ENCODE measurements at places on chromosomes 2 and 18.

DNA sequence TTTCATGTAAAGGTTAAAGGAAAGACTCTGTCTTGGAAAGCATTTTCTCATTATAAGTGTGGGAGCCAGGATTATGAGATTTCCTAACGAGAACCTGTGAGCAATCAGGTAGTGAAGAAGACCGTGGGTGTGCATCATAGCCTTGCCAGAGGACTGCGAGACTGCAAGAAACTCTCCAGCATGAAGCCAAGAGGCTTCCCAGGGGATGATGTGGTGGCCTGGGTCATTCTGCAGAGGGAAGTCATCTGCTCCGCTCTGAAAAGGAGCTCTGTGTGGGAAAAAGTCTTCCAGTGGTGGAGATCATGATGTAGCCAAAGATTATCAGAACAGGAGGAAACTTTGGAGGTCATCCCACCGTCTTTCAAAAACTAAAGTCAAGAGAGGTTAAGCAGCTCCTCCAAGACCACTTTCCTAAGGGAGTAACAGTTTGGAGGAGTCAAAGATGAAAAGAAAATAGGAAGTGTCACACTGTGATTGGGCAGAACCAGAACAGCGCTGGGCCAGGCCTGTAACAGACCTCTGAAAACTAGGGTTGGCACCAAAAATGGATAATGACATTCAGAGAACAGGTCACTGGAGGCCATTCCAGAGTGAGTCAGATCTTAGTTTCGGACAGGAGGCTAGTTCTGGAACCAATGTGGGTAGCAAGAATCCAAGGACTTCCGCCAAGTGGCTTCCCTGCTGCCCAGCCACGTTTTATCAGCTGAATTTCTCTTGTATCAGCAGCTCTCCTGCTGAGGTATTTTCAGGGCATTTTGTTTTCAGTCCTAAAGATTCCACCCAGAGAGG lies 113.0 kb downstream of the LRATD1 start:
- DNase-seq = no peak

DNA sequence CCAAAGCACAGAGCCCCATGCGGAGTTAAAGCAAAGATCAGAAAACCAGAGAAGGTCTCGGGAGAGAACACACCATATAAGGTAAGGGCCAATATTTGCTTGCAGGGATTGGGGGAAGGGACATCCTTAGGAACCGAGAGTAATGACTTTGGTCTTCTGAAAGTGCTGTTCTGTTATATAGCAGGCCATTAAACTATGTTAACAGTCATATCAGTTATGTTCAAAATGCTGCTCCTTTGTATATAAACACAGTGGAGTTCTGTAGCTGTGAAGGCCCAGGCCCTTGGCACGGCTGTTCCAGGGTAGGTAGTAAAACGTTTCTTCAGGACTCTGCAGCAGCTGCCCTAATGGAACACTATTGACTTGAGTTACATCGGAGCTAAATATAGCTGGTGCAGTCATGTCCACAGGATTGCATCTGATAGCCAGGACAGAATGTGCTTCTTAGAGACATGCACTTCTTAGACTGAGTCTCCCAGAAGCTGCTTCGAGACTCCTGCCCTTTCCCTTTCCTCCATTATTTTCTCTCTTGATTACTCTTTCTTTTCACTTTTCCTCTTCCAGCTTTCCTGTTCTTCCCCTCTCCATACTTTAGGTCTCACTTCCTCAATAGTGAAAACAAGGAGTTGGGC lies 122.4 kb downstream of the SETBP1 start:
- no peak for DNase-seq

DNA sequence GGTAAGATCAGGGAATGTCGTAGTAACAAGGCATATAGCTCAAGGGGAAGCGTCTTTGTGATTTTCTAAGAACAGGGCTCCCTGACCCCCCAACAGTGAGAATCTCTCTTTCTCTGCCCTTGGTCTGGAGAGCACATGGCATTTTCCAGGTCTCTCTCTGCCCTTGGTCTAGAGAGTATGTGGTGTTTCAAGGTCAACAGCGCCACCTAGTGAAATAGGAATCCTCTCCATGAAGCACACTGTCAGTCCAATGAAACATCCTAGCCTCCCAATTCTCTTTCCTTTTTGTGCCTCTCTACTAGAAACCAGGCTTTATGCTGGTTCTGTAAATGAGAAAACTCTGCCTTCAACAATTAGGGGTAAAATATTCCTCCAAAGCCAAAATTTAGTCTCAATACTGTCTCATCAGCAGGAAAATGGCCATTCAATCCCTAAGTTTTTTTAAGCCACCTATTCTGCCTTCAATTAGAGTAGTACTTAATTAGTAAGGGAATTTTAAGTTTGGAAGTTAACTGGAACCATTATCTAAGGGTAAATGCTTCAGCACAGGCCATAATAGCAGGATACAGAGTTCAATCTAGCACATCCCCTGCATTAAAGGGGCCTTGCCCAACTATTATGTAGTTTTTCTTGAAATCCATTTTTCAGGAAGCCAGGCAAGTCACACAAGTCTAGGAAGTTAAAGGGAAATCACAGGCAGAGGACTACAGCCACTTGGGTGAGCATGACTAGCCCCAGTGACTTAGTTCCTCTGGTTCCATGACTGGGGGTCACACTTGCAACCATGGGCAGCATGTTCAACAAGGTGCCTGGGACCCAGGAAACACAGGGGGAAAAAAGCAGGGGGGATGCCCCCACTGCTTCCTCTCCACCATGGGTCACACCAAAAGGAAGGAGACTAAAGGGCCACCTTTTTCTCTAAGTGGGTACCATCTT lies 12.4 kb downstream of the DYM start:
- no peak for DNase-seq

DNA sequence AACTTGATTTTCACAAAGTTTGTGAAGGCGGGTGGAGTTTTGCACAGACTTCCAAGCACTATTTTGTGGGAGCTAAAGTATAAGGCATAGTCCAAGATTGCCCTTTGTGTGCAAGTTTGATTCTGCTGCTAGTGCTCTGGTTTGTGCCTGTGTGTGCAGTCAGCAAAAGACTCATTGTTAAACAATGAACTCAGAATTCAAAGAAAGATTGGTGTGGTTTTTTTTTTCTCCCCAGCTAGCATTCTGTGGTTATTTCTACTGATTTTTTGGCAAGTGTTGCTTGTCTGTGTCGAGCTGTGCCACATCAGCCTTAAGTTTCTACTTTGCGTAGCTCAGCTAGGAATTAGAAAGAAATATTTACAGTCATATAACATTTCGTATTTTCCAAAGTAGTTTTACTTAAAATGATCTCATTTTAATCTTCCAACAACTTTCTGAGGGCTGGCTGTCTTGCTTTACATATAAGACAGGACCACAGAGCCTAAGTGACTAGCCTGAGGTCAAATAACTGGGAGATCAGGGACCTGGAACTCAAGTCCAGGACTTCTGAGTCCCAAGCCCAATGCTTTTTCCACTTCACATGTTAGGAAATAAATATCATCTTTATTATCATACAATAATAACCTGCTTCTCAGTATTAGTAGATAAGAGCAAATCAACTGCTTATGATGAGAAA lies 69.8 kb downstream of the BABAM2 start:
- no peak for DNase-seq

GRCh38 chr2:152062125-152063091 lies 36.4 kb downstream of the CACNB4 start:
- no peak for DNase-seq

DNA sequence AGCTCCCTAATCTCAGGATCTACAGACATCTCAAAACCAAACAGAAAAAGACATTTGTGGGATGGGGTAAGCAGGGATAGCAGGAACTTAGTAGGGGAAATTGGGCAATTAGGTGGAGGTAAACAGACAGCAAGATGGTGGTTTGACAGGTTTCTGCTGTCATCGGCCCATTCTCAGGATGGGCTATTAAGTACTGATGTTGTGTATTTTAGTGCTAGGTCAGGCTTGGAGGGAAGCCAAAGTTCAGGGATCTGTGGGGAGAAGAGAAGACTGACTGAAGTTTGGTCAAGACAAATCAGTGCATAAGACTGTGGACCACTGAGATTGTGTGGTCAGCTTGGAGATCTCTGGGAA lies 96.8 kb upstream of the THUMPD2 start:
- DNase-seq = no peak

DNA sequence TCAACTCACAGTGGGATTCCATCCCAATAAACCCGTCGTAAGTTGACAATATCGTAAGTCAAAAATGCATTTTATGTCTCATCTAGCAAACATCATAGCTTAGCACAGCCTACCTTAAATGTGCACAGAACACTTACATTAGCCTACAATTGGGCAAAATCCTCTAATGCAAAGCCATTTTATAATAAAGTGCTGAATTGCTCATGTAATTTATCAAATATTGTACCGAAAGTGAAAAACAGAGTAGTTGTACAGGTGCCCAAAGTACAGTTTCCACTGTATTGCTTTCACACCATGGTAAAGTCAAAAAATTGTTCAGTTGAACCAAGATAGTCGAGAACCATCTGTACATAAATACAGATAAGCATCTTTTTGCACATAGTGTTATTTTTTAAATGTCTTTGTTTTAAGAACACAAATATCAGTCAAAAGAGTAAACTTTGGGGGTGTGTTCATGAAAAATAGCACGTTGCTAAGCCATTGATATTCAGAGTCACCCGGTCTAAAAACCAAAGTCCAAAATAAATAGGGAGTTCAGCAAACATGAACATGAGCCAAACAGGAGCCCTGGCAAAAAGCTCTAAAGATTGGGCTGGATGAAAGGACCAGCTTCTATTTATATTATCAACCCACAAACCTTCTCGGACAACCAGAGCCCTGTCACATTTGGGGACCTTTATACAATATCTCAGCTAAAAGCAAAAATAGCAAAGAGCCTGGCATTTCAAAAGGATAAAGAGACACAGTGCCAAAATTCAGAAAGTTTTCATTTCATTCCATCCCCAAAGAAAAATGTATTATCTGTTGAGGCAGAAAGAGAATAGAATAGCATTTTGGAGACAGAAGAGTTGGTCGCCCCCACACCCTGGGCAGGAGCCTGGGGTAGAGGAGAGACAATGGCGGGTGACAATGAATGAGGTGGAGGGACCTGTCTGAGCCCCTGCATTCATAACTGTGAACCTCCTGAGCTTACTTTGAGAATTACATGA lies 105.9 kb upstream of the SH3BP4 start:
- DNase-seq = no peak

DNA sequence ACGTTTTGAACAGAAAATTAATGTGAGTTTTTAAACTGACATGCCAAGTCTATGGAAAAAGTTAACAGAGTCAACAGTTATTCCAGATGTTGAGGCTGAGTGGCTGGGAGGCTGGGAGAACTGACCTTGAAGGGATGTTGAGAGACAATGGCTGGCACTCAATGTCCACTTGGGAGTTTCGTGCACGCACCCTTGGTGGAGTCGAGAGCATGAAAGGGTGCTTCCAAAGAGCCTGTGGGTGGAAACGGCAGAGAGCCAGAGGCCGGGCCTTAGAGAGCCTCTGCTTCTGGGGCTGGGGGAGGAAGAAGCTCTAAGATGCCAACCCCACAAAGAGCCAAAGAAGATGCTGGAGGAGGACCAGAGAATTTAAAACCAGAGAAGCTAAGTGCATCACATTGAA lies 63.4 kb upstream of the L3MBTL4 start:
- DNase-seq = no peak

DNA sequence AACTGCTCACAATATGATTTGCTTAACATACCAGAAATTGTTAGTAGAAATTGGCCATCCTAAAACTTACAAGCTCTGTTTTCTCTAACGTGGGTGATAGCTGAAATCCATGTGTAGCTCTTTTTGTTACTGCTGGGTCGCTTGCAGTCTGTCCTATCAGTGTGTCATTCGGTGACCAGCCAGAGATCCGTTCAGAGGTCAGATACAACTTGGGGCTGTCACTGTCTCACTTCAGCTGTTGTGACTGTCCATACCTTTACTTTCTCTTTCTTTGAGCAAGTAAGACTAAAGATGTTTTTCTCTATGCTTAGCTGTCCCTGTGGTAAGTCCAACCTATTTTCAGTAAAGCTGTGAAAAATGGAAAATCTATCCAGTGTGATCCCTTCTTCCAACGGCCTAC lies 282.9 kb upstream of the KCNH7 start:
- DNase-seq = no peak

GRCh38 chr2:97840198-97840597 lies 126.8 kb downstream of the ZAP70 start:
- no peak for DNase-seq

DNA sequence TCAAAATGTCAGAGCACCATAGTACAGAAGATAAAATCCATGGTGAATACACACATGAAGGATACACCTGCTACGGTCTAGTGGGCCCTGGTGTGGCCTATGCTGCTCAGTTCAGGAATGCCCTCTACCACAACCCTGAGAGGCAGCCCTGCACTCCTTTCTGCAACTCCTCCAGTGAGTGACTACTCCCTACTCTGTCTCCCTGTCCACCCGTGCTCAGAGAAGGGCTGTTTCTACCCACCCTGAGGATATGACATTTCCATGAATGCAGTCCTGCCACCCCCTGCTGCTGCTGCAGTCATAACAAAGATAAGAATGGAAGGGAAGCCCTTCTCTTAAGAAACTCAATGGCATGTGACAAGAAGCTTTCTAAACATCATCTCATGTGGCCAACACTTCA lies 137.0 kb downstream of the EN1 start:
- DNase-seq = no peak

DNA sequence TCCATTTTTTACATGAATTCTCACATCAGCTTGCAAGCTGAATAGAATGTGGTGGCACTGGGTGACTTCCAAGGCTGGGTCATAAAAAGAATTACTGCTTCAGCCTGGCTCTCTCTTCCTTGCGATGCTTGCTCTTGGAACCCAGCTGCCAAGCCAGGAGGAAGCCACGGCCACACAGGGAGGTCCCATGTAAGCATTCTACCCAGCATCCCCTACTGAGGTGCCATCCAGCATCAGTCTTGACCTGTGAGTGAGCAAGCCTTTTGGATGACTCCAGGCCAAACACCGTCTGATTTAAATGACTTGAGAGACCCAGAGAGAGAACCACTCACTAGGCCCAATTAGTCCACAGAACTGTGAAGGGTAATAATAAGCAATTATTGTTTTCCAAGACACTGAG lies 750.3 kb upstream of the RAB6C start:
- no peak for DNase-seq

- DNase-seq = no peak
Measured at GRCh38 chr18:54878659-54879358, 50.5 kb downstream of the RAB27B start.

DNA sequence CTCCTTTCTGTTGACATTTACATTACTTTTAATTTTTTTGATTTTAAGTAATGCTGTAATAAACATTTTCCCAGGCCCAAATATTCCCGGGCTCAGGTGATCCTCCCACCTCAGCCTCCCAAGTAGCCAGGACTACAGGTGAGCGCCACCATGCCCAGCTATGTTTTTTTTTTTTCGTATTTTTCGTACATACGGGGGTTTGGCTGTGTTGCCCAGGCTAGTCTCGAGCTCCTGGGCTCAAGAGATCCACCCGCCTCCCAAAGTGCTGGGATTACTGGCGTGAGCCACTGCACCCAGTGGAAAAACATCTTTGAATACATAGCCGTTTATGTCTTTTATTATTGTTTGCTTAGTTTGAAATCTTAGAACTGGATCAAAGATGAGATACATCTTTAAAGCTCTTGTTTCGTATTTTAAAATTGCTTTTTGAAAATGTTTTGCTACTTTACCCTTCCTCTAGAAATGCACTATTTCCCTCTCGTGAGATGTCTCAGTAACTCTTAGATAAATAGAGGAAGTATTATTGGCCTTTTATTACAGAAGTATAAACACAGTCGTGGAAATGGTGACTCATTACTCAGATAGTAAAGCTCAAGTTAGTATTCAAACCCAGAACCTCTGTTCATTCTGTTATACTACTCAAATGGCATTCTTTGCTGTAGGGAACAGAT lies 2.4 kb downstream of the SMCHD1 start:
- peak; percentile 14 for DNase-seq
